Lower lobe of right lung (tissue), 2 donors: ENCODE measurements at places on chromosomes 11 and 22.

DNA sequence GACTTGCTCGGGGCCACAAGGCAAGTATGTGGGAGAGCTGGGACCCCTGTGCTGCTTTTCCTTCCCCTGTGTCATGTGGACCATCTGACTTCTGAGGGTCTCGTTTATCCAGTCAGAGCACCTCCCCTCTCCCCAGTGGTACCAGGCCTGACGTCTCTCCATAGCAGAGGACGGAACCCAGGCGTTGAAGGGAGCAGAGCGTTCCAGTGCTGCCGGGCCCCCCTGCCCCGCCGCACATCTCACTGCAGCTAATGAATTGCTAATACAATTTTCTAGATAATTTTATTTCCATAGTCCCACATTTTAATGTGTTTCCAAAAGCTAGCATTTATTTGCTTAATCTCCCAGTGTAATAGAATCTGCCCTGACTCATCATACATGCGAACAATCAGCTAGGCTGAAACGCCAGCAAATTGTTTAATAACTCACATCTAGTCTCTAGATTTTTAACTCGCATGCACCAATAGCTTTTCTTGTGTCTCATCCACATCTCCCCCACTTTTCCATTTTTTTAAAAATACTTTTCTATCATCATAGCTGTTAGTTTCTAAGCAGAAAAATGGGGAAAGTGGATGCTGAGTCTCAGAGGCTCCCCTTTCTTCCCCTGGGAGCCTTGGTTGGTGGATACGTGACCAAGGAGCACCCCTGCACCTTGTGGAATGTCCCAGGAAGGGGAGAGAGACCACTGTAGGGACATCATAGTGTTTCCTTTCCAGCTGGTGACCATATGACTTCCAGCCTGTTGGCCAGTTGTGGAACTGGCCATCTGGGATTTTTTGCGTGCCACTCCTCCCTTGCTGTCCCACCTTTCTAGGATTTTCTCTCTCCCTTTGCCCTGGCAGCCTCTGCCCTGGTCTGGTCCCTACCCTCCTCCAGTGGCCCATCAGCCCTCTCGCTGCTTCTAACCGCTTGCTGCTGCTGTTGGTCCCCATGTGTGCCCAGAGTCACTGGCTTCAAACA, 58.6 kb upstream of the NNMT start:
- DNase-seq, result no peak

- no peak for DNase-seq
Observed at GRCh38 chr11:119030029-119030328, 698 bp downstream of the SLC37A4 start.

DNA sequence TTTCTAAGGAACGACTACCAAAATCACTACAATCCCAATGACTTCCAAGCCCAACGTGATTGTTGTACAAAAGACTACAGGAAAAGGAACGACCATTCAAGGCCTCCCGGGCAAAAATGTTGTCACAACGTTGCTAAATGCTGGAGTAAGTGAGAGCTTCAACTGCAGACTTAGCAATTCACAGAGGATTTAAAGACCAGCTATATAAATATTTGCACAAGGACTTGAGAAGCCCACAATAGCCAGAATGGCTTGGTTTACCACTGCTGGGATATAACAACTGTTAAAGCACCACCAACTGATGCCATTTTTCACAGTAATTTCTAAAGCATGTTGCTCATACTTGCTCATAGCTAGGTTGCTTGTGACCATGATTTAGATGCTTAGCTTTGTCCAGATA, 78.3 kb downstream of the EMSY start:
- no peak for DNase-seq

DNA sequence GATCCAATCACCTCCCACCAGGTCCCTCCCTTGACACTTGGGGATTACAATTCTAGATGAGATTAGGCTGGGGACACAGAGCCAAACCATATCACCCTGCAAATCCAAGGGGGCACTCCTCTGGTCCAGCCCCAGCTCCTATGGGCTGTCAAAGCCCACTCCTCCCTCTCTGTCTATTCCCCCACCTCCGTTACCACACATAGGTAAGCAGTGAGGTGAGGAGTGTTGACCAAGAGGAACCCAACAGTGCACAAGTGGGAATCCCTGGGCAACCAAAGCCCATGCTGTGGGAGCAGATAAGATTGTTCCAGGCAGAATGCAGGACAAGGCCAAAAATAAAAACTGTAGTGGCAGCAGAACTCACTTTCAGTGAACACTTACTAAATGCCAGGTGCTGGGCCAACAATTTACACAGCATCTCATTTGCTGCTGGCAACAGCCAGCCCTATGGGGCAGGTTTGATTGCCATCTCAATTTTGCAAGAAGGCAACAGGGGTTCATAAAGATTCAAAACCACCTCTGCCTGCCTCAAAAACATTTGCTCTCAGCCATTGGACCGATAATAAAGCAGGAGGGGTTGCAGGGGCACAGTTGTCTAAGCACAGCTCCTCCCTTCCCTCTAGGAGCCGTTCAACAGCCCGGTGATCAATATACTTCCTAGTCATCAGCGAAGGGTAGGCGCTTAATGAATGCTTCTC, 8.9 kb downstream of the SDF2L1 start:
- DNase-seq, result no peak

DNA sequence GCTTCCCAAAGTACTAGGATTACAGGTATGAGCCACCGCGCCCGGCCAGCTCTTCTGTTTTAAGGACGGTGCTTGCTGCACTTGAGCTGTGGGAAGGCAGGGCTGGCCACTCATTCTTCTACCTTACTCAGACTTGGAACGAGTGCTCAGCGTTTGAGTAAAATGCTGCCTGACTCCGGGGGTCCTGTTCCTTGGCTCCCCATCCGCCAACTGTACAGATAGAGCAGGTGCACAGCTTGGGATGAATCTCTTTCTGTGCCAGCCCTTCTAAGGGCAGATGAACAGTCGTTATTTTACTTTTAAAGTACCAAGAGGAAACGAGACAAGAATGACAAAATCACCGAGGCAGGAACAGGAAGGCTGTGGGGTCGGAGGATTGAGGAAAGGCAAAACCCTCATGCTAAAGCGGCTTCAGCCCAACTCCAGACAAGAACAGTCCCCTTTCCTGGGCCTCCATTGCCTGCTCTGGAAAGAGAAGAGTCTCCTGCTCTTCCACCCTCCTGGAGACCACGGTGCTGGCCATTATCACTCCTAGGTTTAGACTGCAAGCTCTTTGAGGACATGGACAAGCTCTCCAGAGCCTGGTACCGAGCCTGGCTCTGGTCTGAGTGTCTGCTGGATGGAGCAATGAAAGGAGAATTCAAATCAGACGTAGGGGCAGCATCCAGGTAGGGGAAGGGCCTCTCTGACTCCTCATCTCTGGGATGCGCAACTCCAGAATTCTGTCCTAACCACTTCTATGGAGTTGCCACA, 1.1 kb upstream of the SUN2 start:
- peak; percentile 64 for DNase-seq

DNA sequence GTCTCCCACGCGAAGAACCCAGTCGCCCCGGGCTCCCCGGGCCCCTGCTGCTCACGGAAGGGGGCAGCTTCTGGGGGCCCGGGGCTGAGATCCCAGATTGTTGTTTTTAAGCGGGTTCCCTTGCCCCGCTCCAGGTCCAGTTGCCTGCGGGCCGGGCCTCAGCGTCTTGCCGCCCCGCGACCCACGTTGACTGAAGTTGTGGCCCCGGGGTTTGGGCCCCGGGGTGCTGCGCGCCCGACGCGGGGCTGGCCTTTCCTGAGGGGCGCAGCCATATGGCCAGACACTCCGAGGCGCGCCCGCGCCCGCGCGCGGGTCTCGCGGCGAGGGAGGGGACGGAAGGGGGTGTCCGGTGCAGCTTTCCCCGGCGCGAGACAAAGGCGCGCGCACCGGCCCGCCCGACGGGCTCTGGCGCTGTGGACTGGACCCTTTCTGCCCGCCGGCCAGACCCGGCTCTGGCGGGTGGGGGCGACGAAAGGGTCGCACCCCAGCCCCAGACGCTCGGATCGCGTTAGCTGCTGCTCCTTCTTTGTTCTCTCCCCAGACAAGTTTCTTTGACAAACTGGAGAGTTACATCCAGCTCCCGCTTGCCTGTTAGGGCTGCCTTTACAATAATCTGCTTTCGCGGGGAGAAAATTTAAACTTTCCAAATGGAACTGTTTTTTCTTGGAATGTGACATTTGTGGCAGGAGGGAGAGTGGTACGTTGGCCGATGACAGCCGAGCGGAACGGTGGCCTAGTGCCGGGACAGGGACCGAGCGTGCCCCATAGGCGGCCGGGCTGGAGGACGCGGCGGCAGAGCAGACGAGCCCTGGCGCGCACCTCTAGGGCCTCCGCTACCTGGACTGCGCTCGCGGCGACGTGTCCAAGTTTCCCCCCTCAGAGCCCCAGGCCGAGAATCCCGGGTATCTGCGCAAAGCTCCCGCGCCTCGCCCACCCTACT, 716 bp downstream of the AMOTL1 start:
- DNase-seq, result peak; percentile 61

DNA sequence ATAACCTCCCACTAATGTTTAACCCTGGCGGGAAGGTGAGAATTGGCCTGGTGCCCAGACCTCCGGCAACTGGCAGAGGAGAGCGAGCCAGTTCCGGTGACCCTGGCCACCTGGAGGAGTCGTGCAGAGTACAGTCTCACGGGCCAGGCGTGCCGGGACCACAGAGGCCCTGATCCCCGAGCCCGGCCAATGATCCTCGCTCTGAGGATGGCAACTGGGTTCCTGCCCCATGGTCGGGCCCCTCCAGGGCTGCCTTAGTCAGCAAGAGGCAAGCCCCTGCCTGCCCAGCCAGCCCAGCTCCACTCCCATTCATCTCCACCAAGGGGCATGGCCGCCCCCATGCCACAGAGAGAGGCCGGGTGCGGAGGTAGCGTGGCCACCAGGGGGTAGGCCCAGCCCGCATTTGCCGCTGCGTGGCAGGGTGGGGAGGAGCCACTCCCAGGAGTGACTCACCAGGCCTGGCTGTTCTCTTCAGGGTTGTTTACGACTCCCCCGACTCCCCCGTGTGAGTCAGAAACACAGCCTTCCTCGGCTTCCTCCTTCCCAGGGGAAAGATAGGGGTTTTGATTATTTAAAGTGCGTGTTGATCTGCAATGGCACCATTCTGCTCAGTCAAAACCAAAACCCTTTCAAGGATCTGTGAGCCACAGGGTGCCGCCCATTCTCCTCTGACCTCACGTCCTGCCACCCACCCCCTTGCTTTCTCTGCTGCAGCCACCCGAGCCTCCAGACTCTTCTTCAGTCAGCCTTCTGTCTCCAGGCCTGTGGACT, at the start of gene SLC25A45:
Gene SLC25A45, minus strand, starts transcription at position 614 of the 771 bp plus-strand sequence. CDS start 695 bp downstream, outside the sequence.
- peak; percentile 93 for DNase-seq

DNA sequence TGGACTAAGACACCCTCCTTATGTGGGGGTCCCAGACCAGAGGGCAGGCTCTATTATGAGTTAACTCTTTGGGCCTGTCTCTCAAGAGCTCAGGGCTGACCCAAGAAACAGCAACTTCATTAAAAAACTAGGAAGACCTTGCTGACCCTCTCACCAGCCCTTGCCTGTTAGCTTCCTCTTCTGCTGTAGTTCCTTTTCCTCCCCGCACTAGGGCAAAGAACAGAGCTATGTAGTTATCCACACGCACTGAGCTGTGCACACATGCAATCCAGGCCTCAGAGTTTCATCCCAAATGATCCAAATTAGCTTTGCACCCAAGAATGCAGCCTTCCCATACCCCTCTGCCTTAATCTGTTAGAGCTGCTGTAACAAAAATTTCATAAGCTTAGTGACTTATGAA, 539.6 kb upstream of the CADM1 start:
- DNase-seq, result no peak

- DNase-seq, result no peak
Observed at GRCh38 chr11:19715373-19715772, 2.7 kb downstream of the NAV2 start.

- DNase-seq, result no peak
Observed at GRCh38 chr11:127056338-127056971, 55.9 kb upstream of the KIRREL3 start.

DNA sequence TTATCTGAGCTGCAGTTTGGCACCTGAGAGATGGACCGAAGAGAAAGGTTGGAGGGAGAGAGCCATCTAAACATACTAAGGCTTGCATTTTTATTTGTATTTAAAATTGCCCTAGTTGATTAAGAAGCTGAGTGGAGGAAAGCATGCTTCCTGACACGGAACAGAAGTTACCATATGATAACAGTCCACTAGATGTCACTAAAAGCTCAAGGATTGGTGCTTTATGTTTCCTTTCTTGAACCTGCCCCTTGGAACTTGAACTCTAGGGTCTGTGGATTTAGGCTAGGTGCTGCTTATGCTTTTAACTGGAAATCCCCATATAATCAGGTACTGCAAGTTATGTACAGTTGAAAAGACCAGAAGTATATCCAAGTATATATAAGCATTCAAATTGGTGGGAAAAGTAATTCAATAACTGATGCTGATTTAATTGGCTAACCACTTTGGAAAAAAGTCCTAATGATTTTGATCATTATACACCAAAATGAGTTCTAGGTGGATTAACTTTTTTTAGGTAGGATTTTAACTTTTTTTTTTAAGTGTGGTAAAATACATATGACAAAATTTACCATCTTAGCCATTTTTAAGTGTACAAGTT, 9.5 kb downstream of the RBMXL2 start:
- DNase-seq, result no peak

- DNase-seq, result no peak
Observed at GRCh38 chr11:129888451-129888850, 6.9 kb downstream of the NFRKB start.

DNA sequence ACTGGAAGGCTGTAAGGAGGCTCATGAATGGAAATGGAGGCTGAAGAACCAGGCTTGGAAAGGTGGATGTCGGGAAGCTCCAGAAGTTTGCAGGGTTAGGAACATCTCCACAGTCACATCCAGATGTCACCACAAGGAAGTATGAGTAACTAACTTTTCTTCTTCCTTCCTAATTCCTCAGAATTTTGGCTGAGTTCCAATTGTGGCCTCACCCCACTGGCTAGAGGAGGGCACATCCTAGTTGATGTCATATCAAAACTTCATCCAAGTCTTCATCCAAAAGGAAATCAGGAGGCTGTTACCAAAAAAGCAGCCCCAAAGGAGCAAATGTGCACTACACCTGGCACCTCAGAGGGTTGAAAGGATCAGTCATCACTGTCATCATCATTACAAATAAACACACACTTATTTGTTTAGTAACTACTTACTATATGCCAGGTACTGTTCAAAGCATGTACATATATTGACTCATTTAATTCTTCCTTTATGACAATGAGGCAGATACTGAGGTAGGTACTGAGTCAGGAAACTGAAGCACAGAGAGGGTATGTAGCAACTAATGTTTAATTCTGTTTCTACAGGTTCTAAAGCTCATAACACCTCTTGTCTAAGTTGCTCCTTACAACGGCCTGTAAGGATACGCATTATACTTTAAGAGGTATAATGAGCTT, 7.3 kb upstream of the PTPN5 start:
- no peak for DNase-seq

DNA sequence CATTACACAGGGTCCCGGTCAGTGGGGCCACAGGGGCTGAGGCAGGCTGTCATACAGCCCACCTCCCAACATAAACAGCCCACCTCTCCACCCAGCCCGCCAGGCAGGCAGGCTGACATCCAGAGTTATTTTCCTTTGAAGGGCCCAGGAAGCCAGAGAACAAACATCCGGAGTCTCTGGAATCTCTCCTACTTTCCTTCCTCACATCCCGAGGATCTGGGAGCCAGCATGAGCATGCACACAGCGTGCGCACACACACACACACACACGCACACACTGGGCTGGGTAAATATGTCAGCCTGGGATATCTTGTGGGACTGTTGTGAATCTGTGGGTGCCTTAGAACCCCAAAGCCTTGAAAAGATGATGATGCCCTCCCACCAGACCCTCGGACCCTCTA, 55.4 kb downstream of the PDE2A start:
- DNase-seq, result no peak

- no peak for DNase-seq
Observed at GRCh38 chr22:48642550-48642949, 1185.1 kb downstream of the BRD1 start.
